GF-D8 (cell line): ENCODE measurements at places on chromosomes 7 and 10.

- no peak for DNase-seq
Measured at GRCh38 chr7:108078211-108078673, 51.9 kb downstream of the LAMB4 start.

GRCh38 chr10:112778579-112778978 is 171.5 kb upstream of the TCF7L2 start:
- no peak for DNase-seq

- DNase-seq, result peak; percentile 84
Measured at GRCh38 chr7:139043823-139044812, 8.3 kb upstream of the ZC3HAV1L start.

- no peak for DNase-seq
Measured at GRCh38 chr10:21169271-21169670, 272.2 kb upstream of the NEBL start.

- no peak for DNase-seq
Measured at GRCh38 chr10:14192746-14193145, 138.0 kb downstream of the FRMD4A start.

DNA sequence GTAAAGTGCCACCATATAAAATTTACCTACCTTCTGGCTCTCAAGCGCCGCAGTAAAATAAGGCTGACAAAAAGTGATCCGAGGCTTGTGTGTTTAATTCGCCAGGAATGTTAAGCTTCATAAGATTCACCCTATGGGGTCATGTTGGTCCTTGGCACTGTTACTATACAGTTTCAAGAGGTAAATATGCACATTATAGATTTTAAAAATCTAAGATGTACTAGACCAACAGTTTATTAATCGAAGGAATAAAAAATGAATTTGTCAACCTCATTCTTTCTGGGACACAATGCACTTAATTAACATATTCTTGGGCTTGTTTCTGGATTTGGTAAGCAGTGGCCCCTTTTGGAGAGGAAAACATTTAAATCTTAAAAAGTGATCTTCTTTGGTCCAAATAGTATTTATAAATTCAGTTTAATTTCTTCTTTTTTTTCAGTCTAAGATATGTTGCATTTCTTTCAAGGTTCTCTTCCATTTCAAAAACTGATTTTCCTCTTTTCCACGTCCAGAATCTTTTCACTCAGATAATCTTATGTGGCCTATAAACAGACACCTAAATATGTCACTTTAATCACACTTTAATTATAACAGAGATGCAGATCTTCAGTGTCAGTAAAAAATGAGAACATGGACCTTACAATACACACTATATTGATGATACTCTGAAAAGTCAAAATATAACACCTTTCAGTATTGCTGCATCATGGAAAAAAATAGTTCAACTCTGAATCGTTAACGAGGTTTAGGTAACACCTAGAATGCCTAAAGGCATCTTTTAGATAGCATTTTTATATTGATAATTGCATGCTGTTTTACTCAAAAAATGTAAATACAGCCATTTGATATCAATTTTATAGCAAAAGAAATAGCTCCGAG is 3.8 kb upstream of the SKIDA1 start:
- DNase-seq, result no peak

- no peak for DNase-seq
Measured at GRCh38 chr7:47406801-47407129, 175.1 kb downstream of the TNS3 start.

DNA sequence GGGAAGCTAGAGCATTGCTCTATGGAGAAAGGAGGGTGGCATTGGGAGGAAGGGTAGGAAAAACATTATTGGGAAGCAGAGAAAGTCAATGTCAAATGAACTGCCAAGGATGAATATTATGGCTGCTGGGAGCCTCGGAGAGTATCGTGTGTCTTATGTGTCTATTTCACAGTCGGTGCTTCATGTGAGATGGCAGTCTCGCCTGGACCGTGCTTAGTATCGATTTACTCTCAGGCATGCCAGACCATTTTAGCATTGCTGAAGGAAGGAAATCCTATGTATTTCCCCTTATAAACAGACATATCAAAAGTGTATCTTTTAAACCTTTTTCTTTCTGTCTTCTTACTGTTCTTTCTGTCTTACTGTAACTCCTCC is 612.6 kb downstream of the AUTS2 start:
- no peak for DNase-seq

- DNase-seq, result no peak
Measured at GRCh38 chr10:114396464-114396863, 7.8 kb downstream of the AFAP1L2 start.

DNA sequence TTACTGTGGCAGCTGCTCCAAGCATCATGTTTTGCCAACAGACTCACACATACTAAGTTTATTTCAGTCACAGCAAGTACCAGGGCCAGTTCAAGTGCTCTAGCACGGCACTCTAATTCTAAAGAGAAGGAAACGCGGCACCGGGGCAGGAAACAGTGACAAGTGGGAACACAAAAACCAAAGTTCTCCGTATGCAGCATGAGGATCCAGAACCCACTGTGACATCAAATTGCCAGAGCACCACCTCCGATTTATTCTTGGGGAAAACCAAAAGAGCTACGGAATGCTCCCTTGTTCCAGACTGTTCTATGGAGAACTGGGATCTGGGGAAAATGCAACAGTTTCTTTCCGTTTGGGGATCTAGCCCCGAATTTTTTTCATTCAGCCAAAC is 448 bp upstream of the PTER start:
- DNase-seq, result peak; percentile 15

GRCh38 chr10:71773221-71773971 is at the start of gene VSIR:
VSIR (minus strand) TSS chr10:71773520; CDS start chr10:71773439, 81 bp downstream.
- DNase-seq, result peak; percentile 56

- DNase-seq, result no peak
Measured at GRCh38 chr7:150307129-150307528, 16.0 kb upstream of the LRRC61 start.

- DNase-seq, result no peak
Measured at GRCh38 chr7:157432957-157433576, 96.3 kb downstream of the DNAJB6 start.

DNA sequence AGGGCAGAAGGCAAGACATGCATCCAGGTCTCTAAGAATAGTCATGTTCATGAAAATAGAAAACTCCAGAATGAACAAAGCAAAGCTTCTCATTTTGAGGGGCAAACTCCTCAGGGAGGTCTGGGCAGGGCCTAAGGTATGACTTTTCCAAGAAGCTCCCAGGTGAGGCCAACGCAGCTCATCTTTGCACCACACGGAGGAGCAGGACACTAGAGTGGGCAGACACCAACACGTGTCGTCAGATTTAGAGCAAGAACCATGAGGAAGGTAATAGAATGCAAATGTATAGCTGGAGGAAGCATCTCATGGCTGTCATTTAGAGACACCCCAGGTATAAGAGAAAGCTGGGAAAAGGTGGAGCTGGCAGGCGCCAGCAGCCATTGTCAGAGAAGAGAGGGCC is 95.7 kb downstream of the WDFY4 start:
- no peak for DNase-seq

- no peak for DNase-seq
Measured at GRCh38 chr10:101682172-101682825, 12.7 kb downstream of the FBXW4 start.
